ENCODE measurements at places on chromosomes 7 and 10. TPM values are rescaled to one million over a fixed set of nuclear protein-coding genes. Genes with fewer than 3 reads are reported as not detected.

The CPN1 gene
- total RNA-seq: not detected

The SKAP2 gene
- 26.5 TPM for total RNA-seq

The AFAP1L2 gene
- 43.9 TPM for total RNA-seq

The COBL gene
- 2.2 TPM for total RNA-seq

The LLCFC1 gene
- not detected for total RNA-seq

The SLC26A5 gene
- total RNA-seq: 0.48 TPM

- H3K4me1 ChIP-seq: no peaks in the 10 kb centered on the region
- H3K27ac ChIP-seq: peak overlapping the region; percentile 75
- no peaks in the 10 kb centered on the region for H3K27me3 ChIP-seq
- H3K36me3 ChIP-seq: no peaks in the 10 kb centered on the region
- H3K4me3 ChIP-seq: peak overlapping the region; percentile 46
- DNase-seq: peak; percentile 72
Measured at GRCh38 chr10:13383399-13383761, 35.3 kb upstream of the SEPHS1 start.

DNA sequence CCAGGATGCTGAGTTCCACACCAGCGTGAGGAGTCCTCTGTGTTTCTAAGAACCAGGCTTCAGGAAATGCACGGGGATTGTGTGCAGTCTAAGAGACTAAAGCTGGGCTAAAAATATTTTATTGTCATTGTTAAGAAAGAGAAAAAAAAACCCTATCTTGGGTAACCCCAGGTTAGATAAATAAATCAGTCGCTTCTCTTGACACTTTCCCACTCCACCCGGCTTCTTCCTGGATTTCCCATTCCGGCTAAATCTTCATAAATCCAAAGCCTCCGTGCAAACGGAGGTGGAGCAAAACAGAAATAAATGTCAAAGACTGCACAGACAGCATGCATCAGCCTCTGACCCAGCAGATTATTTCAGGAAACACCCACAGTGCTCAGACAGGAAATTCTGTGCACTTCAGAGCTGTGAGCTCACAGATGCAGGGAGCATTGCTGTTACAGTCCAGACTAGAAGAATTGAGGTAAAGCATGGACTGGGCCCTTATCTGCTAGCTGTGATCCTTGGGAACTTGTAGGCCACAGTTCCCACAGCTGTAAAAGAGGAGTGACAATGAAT, 44.8 kb upstream of the GRID1 start:
- no peak overlapping the region for H3K4me3 ChIP-seq
- H3K36me3 ChIP-seq: no peaks in the 10 kb centered on the region
- no peak overlapping the region for H3K27ac ChIP-seq
- H3K4me1 ChIP-seq: no peaks in the 10 kb centered on the region

DNA sequence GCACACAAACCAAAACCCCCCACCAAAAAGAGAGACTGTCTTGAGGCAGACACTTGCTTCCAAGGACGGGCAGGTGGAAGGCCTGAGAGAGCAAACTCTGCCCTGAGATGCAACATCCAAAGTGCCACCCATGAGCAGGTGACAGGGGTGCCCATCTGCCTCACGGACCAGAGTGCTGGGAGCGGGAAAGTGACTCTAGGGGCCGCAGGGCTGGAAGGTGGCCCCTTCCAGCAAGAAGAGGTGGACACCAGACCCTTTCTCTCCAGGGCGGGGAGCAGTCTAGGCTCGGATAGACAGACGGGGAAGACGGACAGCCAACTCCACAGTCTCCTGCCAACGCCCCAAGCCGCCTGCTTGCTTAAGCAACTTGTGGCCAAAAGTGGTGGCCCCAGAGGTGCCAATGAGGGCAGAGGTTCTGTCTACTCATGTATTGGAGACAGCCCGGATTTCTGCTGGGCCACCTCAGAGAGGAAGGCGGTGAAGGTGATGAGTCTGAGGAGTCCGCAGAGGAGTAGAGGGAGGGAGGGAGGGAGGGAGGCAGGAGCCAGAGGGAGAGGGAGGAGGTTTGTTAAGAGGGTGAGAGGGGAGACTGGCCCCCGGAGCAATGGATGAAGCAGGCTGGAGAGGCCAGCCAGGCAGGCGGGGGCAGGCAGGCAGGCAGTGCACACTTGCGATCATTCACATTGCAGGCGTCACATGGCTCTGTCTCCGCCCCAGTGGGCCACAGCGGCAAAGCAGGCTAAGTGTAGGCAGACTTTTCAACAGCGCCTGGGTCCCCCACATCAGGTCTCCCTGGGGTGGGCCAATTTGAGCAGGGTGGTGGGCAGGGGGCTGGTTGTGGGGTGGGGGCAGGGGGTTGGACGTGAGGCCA, 65.6 kb downstream of the SLC29A4 start:
- H3K36me3 ChIP-seq: peaks cover 24% of the 10 kb centered on the region
- H3K27ac ChIP-seq: no peak overlapping the region
- no peak for DNase-seq
- H3K4me1 ChIP-seq: no peaks in the 10 kb centered on the region
- H3K4me3 ChIP-seq: no peak overlapping the region
- no peaks in the 10 kb centered on the region for H3K27me3 ChIP-seq

GRCh38 chr10:65670087-65670486, 1255.7 kb upstream of the LRRTM3 start:
- H3K36me3 ChIP-seq: no peaks in the 10 kb centered on the region
- H3K4me1 ChIP-seq: no peaks in the 10 kb centered on the region
- H3K27me3 ChIP-seq: no peaks in the 10 kb centered on the region
- no peak overlapping the region for H3K4me3 ChIP-seq
- H3K27ac ChIP-seq: no peak overlapping the region

DNA sequence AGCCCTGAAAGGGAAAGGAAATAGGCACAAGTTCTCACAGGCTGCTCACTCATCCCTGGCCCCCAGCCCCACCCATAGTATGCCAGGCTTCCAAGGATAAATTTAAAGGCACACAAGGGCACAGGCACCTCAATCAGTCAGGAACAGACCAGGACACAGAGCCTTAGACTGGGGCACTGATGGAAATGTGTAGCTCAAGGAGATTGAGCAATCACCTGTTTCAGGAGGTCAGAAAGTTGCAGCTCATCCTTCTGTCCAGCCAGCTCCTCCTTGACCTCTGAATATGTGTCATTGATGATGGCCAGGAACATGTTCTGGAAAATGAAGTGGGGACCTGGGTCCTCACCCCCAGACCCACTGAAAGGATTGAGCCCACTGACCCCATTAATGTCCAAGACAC, 6.6 kb upstream of the BLOC1S2 start:
- no peaks in the 10 kb centered on the region for H3K27me3 ChIP-seq
- no peaks in the 10 kb centered on the region for H3K4me1 ChIP-seq
- H3K27ac ChIP-seq: no peak overlapping the region
- H3K36me3 ChIP-seq: no peaks in the 10 kb centered on the region
- no peak for DNase-seq

- no peak overlapping the region for H3K27ac ChIP-seq
- no peaks in the 10 kb centered on the region for H3K27me3 ChIP-seq
- no peaks in the 10 kb centered on the region for H3K36me3 ChIP-seq
Measured at GRCh38 chr7:106583706-106584690, 77.0 kb downstream of the CCDC71L start.

DNA sequence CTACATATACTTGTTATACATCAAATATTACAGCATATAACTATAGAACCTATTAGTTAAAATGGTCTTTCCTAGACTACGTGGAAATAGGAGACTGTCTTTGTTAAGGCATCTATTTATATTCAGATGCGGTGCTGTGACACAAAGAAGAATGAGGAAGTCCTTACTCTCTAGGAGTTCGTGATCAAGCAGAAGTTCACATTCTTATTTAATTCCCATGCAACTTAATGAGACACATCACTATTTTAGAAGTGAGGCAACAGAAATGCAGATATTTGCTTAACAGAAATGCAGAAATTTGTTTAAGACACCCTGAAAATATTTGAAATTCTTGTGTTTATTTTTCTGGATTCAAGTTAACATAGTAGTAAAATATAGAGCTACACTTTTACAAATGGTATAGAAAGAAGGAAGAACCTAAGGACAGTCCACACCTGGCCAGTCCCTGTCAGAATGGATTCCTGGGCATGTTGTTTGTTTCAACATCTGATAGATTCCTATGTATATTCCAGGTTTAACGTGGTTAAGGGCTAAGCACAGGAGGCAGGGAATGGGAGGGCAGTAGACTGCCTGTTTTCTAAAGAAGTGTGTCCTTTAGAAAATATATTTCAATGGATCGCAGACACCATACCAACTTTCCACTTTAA, 70.6 kb upstream of the NXPH1 start:
- H3K4me3 ChIP-seq: no peak overlapping the region
- no peak overlapping the region for H3K27ac ChIP-seq
- H3K4me1 ChIP-seq: no peaks in the 10 kb centered on the region
- DNase-seq: no peak

DNA sequence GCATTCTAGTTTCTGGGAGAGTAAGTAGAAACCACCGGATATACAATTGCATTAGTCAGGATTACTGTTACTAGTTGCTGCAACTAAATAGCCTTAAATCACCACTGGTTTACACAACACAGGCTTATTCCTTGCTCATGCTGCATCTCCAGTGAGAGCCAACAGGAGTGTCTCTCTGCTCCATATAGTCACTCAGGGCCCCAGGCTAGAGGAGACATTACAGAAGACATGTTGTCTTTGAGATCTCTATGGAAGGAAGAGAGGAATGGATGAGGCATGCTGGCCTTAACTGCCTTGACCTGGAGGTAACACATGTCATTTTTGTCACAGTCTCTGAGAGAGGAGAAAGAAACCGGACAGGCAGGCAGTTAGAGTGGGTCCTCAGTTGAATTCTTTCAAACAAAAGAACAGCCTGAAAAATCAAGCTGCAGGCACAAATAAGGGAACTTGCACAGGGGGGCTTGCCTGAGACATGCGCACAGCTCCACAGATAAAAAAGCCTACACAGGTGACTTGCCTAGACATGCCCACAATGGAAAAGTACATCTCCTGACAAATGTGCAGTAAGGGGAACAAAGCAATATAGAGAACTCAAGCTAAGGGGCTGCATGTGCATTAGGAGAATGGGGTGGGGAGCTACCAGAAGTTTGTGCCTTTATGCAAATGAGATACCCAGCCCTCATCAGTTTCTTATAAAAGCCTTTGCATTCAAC, 348.0 kb downstream of the TYW1 start:
- no peak overlapping the region for H3K27ac ChIP-seq
- H3K27me3 ChIP-seq: no peaks in the 10 kb centered on the region

DNA sequence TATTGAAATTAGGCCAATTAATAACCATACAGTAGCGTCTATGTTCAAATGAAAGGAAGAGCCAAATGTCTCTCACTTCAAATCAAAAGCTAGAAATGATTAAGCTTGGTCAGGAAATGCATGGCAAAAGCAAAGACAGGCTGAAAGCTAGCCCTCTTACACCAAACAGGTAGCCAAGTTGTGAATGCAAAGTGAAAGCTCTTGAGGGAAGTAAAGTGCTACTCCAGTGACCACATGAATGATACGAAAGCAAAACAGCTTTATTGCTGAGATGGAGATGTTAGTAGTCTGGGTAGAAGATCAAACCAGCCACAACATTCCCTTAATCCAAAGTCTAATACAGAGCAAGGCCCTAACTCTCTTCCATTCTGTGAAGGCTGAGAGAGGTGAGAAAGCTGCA, 123.8 kb downstream of the TEX36 start:
- DNase-seq: no peak
- H3K27me3 ChIP-seq: peaks cover 7% of the 10 kb centered on the region
- no peak overlapping the region for H3K27ac ChIP-seq

- H3K4me1 ChIP-seq: no peaks in the 10 kb centered on the region
- no peaks in the 10 kb centered on the region for H3K36me3 ChIP-seq
- H3K27ac ChIP-seq: peak overlapping the region; percentile 56
- no peak for DNase-seq
Measured at GRCh38 chr7:28036696-28037095, 143.9 kb downstream of the JAZF1 start.

DNA sequence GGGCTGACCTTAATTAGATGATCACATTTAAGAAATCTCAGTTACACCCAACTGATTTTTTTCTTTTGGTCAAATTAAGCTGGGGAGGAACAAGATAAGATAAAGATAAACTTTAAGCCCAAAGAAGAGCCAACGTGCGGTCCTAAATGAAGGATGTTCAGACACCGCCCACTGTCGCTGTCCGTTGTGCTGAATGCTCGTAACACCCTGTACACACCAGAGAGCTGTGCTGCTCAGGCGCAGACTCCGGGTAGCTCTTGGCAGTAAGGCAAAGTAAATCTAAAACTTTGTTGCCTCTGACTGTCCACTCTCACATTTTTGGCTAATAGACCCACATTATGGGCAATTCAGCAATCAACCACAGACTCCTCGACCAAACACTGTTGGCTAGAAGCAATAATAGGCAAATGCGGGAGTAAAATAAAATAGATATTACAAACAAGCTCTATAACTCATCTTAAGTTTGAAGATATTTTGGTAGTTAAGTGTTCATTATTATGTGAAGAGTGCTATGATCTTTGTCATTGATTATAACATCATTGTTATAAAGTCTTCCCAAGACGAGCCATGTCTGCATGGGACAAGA, 57.1 kb downstream of the PLPP4 start:
- DNase-seq: no peak
- H3K27me3 ChIP-seq: peaks cover 3% of the 10 kb centered on the region
- H3K36me3 ChIP-seq: no peaks in the 10 kb centered on the region
- H3K4me3 ChIP-seq: no peak overlapping the region

GRCh38 chr7:5767066-5767465, 14.4 kb downstream of the RNF216 start:
- no peaks in the 10 kb centered on the region for H3K4me1 ChIP-seq
- DNase-seq: no peak
- H3K4me3 ChIP-seq: no peak overlapping the region
- H3K36me3 ChIP-seq: no peaks in the 10 kb centered on the region
- no peak overlapping the region for H3K27ac ChIP-seq

DNA sequence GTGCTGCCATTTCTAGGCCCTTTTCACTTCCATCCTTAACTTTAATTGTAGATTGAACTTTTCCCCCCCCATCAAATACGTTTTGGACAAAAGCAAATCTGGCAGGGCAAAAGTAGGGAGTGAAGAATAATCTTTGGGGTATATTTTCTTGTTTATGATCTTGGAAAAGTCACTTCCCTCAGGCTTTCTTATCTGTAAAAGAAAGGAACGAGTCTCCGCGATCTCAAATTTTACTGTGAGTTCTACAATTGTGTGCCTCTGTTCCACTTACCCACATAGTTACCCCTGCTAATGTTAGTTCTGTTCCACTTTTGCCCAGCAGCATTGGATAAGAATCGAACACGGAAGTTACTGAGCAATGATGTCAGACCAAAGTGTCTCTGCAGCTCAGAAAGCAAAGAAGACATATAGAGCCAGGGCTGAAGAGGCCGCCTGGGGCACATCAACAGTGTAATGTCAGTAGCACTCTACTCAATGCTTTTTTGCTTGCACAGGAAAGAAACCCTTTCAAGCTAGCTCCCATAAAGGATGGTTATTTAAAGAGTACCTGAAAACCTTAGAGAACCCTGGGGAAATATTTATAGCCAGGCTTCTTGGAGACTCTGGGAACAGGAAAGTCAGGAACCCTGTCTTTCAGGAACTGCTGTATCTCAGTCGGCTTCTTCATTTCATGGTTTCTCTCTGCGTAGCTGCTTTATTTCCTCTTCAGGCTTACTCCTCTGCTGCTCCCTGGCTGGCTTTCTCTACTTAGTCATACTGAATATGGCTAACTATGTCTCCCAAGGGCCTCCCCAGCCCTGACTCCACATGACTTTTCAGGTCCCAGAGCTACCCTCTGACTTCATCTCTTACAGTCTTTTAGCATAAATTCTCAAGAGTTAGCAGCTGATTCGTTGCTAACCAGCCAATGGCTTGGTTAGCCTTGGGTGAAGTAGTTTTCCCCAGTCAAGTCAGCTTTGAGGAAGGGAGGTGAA, 123.7 kb upstream of the FAM3C start:
- no peaks in the 10 kb centered on the region for H3K27me3 ChIP-seq
- peak overlapping the region; percentile 15 for H3K27ac ChIP-seq

All from breast epithelium (tissue), 4 donors.